Calu3 (cell line): ENCODE measurements at places on chromosomes 11 and 22. TPM values are rescaled to one million over a fixed set of nuclear protein-coding genes. Genes with fewer than 3 reads are reported as not detected.

Gene WEE1
- total RNA-seq: 50.7 and 53.6 TPM in 2 replicates

Gene APOBEC3G
- total RNA-seq: 12.3 and 16.1 TPM in 2 replicates

Gene SHISA8
- total RNA-seq: not detected in 2 replicates

Gene RAB36
- 2.1 and 2.6 TPM in 2 replicates for total RNA-seq

Gene MAJIN
- 0.56 TPM in 1 of 2 replicates, not detected in the other for total RNA-seq

Gene BIK
- 37.9 and 43.1 TPM in 2 replicates for total RNA-seq

Gene RTN4RL2
- 1.9 and 3.6 TPM in 2 replicates for total RNA-seq

Gene LRFN4
- 30.1 and 30.3 TPM in 2 replicates for total RNA-seq

Gene PRR33
- total RNA-seq: not detected in 2 replicates

DNA sequence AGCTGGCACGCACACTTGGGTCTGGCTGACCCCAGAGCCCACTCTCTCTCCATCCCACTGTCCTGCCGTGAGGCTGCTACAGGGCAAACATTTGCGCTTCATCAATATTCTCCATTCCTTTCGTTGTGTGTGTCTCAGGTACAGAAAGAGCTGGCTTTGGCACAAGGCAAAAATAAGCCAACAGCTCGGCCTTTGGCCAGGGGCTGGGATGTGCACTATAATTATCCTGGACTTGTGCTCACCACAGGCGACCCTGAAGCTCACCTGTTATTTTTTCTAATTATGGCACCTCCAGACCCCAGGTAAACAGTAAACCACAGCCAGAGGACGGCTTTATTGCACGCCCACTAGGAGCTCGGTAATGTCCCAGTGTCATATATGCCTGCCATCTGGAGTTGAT, 10.9 kb downstream of the ZMAT5 start:
- no peaks in the 10 kb centered on the region for H3K27me3 ChIP-seq
- H3K27ac ChIP-seq: no peak overlapping the region
- H3K4me1 ChIP-seq: peaks cover under 1% of the 10 kb centered on the region
- no peak overlapping the region for H3K4me3 ChIP-seq

DNA sequence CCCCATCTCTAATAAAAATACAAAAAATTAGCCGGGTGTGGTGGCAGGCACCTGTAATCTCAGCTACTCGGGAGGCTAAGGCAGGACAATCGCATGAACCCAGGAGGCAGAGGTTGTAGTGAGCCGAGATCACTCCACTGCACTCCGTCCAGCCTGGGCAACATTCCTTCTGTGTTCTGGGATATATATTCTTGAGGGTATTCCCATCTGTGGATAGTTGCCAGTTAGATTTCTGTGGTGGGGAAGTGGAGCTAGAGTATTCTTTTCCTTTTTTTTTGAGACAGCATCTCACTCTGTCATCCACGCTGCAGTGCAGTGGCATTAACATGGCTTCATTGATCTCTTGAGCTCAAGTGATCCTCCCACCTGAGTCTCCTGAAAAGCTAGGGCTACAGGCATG, 9.1 kb upstream of the ZNF74 start:
- no peak overlapping the region for H3K27ac ChIP-seq
- H3K4me1 ChIP-seq: no peaks in the 10 kb centered on the region
- no peaks in the 10 kb centered on the region for H3K36me3 ChIP-seq
- H3K4me3 ChIP-seq: no peak overlapping the region

DNA sequence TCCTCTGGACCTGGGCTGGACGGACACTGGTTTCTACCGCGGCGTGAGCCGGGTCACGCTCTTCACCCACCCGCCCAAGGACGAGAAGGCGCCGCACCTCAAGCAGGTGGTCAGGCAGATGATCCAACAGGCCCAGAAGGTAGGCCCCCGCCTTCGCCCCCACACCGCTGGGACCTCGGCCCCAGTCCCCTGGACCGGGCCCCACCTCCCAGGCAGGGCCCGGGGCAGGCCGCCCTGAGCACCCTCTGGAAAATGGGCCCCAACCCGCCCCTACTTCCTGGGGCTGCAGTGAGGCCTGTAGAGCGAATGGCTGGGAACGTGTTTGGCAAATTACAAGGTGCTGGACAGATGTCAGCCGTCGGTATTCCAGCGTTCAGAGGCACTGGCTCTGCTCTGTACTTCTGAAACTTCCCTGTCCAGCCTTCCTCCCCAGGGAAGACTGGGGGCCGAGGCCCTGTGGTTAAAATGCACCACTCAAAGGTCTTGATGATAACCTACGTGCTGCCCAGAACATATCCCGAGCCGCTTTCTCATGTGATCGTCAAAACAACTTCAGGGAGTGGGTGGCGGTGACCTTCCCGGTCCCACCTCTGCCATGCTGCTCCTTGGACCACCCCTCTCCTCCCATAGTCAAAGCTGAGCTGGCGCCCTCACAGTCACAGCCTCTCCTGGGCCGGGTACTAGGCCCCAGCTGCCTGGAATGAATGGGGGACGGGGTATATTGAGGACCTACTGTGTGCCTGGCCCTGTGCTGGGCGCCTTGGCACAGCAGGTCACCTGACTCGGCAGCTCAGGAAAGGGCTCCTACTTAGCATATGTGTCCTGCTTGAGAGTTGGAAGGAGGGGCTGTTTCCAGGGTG, 869 bp downstream of the FAM83F start:
- H3K4me3 ChIP-seq: peak overlapping the region; percentile 70
- peak overlapping the region; percentile 64 for H3K27ac ChIP-seq
- peak; percentile 23 for DNase-seq
- peaks cover 31% of the 10 kb centered on the region for H3K36me3 ChIP-seq

GRCh38 chr11:80782135-80782885, 1341.5 kb upstream of the TENM4 start:
- peaks cover 9% of the 10 kb centered on the region for H3K4me1 ChIP-seq
- H3K27me3 ChIP-seq: no peaks in the 10 kb centered on the region
- H3K4me3 ChIP-seq: no peak overlapping the region
- H3K27ac ChIP-seq: no peak overlapping the region
- no peak for DNase-seq

DNA sequence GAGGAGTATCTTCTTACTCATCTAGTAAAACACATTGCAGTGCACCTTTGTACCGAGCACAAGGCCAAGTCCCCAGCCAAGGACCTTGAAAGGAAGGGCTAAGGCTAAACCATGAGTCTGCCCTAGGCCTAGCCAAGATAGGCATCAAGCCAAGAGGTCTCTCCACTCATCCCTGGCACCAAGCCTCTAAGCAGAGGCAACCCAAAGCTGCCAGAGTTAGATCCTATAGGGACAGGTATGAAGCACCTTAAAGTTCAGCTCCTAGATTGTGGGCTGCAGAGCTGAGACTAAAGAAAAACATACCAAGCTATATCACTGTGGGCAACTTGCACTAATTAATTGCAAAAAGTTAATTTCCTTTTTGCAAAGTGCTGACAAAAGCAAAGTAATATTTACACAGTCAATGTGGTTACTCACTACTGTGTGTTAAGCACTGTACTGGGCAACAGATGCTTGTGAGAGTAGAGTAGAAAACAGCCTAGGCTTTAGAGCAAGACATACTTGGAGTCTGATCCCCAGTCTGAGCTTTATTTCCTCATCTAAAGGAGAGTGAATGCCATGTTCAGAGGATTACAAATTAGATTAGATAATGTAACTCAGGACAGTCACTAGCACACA, 7.2 kb downstream of the COA4 start:
- no peak overlapping the region for H3K27ac ChIP-seq
- peaks cover 32% of the 10 kb centered on the region for H3K36me3 ChIP-seq
- H3K4me3 ChIP-seq: no peak overlapping the region
- H3K4me1 ChIP-seq: peaks cover under 1% of the 10 kb centered on the region
- H3K27me3 ChIP-seq: no peaks in the 10 kb centered on the region

- H3K27me3 ChIP-seq: no peaks in the 10 kb centered on the region
- DNase-seq: no peak
- no peaks in the 10 kb centered on the region for H3K36me3 ChIP-seq
- no peak overlapping the region for H3K4me3 ChIP-seq
Observed at GRCh38 chr11:35735903-35736302, 73.3 kb downstream of the TRIM44 start.

DNA sequence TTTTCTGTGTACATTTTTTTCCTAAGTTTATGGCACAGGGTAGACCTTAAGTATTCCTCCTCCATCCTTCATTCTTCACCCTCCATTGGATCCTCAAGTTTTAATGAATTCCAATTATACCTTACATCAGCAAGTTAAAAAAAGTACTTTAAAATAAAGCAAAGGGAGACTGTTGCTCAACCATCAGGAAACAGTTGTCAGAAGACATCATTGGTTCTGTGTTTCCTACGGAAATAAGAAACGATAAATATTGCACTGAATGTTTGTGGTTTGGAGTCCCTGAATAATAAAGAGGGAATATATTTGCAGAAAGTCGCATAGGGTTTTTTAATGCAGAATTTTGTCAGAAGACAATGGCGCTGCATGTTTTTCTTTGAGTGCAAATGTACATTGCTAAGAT, 28.1 kb upstream of the LDHA start:
- H3K27me3 ChIP-seq: no peaks in the 10 kb centered on the region
- H3K36me3 ChIP-seq: peaks cover 27% of the 10 kb centered on the region
- H3K27ac ChIP-seq: no peak overlapping the region
- H3K4me3 ChIP-seq: no peak overlapping the region
- no peak for DNase-seq

GRCh38 chr11:125290263-125290662, 125.7 kb downstream of the PKNOX2 start:
- H3K4me3 ChIP-seq: no peak overlapping the region
- no peak overlapping the region for H3K27ac ChIP-seq
- no peaks in the 10 kb centered on the region for H3K4me1 ChIP-seq
- no peaks in the 10 kb centered on the region for H3K36me3 ChIP-seq

DNA sequence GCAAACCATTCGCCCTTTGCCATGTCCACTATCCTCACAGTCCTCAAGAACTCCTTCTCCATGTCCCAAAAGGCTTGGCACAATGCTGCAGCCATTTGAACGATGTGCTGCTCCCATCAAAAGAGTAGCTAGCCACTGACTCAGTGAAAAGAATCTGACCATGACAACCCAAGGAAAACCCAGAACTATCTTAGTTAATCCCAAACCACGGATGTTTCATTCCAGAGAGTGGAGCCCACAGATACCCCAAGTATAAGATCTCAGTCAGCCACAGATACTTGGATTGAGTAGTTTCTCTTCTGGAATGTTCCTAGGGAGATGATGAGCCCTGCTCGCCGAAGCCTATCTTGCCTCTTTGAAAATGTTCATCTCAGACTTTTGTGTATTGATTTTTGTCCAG, 176.9 kb downstream of the NAV2 start:
- peaks cover 11% of the 10 kb centered on the region for H3K4me1 ChIP-seq
- no peak overlapping the region for H3K4me3 ChIP-seq
- H3K36me3 ChIP-seq: no peaks in the 10 kb centered on the region
- no peak overlapping the region for H3K27ac ChIP-seq

DNA sequence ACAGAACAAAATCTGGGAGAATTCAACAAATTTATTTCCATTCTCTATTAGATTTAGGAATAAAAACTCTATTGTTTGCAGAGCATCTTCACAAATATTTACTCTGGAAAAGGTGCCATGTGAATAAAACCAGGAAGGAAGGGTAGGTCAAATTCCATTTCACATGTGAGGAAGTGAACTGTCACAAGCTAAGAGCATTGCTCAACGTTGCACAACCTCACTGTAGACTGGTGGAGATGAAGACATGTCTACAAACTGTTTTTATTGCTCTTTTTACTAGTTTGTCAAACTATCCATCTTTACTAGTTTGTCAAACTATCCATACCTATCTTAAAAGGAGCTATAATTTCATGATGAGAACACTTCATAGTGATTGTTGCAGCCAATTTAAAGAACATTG, 236.4 kb downstream of the CNTN5 start:
- no peak overlapping the region for H3K4me3 ChIP-seq
- H3K27ac ChIP-seq: no peak overlapping the region
- H3K36me3 ChIP-seq: no peaks in the 10 kb centered on the region
- peak; percentile 0 for DNase-seq
- H3K4me1 ChIP-seq: no peaks in the 10 kb centered on the region
- no peaks in the 10 kb centered on the region for H3K27me3 ChIP-seq
